Activated CD4-positive, CD25-positive, alpha-beta regulatory T cell (primary cell): ENCODE measurements at places on chromosomes 1 and 21.

- no peak for DNase-seq
Measured at GRCh38 chr1:28147264-28148094, 29.0 kb downstream of the PTAFR start.

DNA sequence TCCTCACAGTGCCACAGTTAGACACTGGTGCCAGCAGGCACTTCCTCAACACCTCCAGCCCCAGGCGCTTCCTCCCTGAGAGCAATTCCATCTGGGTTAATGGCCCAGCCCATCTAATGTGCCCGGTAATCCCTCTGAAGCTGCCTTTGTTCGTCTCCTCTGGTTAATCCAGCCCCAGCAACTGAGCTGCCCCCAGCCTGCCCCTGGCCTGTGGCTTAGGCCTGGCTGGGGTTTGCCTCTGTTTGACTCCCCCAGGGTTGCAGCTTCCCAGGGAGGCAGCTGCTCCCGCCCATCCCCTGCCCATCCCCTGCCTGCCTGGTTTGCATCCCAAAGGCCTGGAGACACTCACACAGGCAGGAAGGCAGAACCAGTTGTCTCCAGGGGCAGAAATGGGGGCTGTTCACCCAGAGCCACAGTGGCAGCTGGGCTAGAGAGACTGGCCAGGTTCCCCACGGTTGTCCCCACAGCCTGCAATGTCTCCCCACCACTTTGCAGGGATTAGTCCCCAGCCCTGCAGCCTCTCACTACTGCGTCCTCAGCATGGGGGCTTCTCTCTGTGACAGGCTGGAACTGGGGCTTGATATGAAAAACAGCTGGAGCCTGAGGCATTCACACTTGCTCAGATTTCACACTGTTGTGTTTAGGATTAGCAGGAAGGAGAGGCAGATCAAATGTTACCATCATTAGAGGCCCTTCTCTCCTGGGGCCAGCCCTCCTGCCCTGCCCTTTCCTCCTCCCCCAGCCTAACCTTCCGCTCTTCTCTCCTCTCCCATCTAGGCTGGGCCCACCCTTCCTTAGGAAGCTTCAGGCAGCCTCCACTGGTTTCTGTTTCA, 120.2 kb downstream of the TLR5 start:
- no peak for DNase-seq

GRCh38 chr1:75245239-75245638, 111.1 kb downstream of the LHX8 start:
- no peak for DNase-seq

DNA sequence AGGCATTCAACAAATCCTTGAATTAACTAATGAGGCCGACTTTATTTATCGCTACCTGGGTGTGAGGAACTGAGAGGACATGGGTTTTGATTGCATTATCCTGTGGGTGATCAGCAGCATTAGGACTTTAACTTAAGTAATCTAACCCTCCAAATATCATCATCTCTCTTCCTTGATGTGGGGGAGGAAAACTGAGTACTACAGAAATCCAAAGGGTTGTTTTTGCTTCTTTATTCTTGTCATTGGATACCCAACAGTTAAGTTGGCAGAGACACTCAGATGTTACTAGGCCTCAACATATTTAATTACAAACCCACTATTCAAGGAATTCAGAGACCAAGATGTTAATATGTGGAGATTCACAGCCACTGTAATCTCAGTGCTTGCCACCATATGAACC, 97.4 kb upstream of the ST6GALNAC5 start:
- no peak for DNase-seq

- DNase-seq: no peak
Measured at GRCh38 chr1:206960676-206961386, 9.4 kb downstream of the FCAMR start.
